ENCODE measurements at places on chromosomes 12 and 14.

- no peak for DNase-seq
These were observed 73.5 kb downstream of the PLEKHA5 start for GRCh38 chr12:19203013-19203412.

- DNase-seq, result no peak
These were observed 220.1 kb downstream of the SOX5 start for GRCh38 chr12:23729359-23729758.

DNA sequence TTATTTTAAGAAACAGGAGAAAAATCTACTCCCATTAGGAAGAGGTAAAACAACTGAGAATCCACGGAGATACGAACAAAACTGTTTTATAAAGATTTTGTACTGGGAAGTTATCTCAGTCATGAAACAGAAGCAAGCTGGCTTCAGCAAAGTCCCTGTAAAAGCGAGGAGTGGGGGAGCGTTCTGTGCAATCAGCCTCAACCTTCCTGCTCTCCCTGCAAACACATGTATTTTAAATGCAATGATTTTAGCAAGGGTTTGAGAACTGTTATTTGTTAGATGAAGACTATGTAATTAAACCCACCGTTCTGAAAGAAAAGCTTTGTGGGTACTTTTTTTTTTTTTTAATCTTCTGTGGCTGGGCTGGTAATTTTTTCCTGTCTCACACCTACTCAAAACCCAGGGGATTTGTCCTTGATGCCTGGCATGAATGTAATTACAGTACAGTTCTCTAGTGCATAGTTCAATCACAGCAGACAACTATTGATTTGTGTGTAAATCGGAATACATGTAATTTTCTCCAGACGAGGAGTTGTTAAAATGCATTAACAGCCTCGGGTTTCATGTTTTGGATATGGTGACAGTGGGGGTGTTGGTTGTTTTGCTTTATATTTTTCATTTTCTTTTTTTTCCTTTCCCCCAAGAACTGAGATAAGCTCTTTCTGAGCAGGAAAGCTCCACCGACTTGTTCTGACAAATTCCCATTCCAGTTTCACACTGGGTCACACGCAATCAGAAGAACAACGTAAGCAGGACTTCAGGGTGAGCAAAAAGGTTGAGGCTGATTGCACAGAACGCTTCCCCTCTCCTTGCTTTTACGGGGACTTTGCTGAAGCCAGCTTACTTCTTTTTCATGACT lies 153.6 kb downstream of the PHLDA1 start:
- no peak for DNase-seq

DNA sequence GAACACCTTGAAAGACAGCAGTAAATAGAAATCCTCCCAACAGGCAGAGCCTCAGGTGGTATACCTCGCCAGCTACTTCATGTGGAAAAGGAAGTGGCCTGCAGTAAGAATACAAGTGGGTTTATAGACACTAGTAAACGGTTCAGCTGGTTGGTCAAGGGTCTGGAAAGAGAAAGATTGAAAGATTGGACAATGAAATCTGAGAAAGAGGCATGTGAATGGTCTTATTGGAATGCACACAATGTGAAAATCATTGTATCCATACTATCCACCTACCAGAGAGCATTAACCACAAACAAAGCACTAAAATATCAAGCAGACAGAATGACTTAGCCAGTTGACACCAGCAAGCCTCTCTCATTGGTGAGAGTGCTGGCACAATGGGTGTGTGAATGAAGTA lies 98.2 kb downstream of the SSPN start:
- DNase-seq, result no peak

All from stimulated activated CD8-positive, alpha-beta memory T cell treated with anti-CD3 and anti-CD28 coated beads, Interleukin-7, amount 100 ng/mL, for 1 hour (primary cell).